ENCODE measurements at places on chromosomes 11 and 22.

DNA sequence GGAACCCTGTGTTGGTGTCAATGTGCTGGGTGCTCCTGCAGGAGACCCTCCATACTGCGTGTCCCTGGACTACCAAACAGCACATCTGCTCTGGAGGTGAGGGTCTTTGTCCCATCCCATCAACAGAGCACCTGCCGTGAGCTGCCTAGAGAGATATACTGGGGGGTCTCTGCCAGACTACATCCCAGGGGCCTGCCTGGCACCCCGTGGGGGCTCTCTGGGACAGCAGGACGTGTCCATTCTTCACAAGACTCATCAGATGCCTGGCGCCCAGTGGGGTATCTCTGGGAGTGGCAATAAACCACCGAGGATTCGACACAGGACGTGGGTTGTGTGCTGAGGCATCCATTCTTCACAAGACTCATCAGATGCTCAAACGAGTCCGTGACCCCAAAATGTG, 42.7 kb downstream of the SHANK2 start:
- DNase-seq = no peak

DNA sequence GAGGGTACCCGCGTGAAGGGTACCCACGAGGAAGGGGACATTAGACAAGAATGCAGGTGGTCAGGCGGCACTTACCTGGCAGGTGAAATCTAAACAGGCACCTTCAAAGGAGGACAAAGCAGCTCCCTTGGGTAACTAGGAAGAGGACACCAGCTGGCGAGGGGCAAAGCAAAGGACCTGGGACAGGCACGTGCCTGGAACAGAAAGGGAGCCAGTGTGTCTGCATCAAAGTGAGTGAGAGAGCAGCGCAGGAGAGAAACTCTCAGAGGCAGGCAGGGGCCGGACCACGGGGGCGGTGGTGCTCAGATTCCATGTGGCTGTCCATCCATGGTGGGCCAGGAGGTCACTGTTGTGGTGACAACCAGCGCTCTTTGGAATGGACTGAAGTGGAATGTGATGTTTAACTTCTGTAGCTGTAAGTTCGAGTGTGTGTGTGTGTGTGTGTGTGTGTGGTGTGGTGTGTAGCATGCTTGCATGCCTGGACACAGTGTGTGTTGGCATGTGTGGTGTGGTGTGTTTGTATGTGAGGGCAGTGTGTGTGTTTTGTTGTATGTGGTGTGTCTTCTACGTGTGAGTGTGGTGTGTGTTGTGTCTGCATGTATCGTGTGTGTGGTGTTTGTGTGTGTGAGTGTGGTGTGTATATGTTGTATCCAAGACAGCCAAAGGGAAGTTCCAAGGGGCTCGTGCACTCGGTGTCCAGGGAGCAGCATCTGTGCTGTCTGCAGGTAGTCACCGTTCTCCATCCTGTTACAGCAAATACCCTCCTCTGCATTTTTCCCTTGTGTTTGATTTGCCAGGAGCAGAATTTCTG, 86.4 kb downstream of the CDKN1C start:
- DNase-seq = no peak

- DNase-seq = peak; percentile 84
These were observed 60.0 kb downstream of the OR10A6 start for GRCh38 chr11:7871056-7871455.

- DNase-seq = no peak
These were observed 21.2 kb downstream of the LIF start for GRCh38 chr22:30225220-30225927.

GRCh38 chr11:17472467-17472866, 4.2 kb downstream of the ABCC8 start:
- no peak for DNase-seq

DNA sequence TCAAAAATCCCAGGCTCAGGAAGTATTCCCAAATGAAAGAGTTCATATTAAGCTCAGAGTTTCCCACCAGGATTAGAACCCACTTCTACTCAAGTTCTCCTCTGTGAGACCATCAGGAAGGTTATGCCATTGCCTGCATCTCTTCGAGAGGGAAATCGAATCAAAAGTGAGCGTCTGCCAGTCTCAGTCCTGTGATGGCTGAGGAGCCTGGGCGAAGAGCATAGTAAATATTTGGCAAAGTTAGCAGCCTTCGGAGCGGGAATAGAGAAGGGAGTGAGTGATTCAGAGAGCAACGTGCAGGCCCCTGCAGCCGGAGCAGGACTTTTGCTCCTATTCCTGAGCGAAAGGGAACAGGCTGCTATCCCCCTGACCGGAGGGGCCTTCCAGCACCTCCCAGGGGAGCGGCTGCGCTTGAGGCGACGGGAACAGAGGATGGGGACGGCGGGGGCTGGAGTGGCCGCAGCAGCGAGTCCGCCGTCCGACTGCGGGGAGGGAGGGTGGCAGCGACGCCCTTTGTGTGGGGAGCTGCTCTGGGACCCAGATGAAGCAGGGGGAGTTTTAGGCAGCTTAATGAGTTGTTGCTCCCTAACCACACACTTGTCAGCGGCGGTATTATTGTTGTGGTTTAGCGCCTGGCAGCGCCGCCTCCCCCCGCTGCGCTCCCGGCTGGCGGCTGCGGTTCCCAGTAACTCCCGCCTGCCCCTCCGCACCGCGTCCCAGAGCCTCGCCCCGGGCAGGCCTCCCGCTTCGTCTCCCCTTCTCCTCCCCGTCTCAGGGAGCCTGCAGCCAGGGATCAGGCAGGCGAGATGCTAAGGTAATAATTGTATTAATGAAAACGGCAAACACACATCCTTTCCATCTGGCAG, 21.7 kb upstream of the NRGN start:
- DNase-seq = peak; percentile 41

DNA sequence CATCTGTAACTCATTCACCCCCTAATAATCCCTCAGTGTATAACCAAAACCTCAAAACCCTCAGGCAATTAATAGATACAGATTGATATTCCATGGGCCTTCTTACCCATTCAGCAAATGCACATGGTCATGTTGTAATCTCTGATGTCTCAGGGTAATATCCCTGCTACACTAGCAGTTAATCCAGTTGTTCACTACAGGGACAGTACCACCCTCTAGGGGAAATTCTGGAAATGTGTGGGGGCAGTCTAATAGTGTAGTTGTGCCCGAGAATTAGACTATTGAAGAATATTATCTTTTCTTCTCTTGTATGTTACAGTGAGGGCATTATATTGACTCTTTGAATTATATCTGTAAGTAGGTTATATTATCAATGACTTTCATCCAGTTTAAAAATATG, 175.4 kb downstream of the CWF19L2 start:
- DNase-seq = no peak

- no peak for DNase-seq
These were observed 54.2 kb upstream of the CSNK2A3 start for GRCh38 chr11:11407065-11407762.

GRCh38 chr22:32494971-32495370, 20.4 kb downstream of the FBXO7 start:
- no peak for DNase-seq

- peak; percentile 56 for DNase-seq
These were observed 106.8 kb downstream of the DCDC1 start for GRCh38 chr11:31262761-31263160.

- no peak for DNase-seq
These were observed 27.4 kb downstream of the LIF start for GRCh38 chr22:30219049-30219654.

- no peak for DNase-seq
These were observed 97.7 kb downstream of the TEAD1 start for GRCh38 chr11:12771875-12772274.

DNA sequence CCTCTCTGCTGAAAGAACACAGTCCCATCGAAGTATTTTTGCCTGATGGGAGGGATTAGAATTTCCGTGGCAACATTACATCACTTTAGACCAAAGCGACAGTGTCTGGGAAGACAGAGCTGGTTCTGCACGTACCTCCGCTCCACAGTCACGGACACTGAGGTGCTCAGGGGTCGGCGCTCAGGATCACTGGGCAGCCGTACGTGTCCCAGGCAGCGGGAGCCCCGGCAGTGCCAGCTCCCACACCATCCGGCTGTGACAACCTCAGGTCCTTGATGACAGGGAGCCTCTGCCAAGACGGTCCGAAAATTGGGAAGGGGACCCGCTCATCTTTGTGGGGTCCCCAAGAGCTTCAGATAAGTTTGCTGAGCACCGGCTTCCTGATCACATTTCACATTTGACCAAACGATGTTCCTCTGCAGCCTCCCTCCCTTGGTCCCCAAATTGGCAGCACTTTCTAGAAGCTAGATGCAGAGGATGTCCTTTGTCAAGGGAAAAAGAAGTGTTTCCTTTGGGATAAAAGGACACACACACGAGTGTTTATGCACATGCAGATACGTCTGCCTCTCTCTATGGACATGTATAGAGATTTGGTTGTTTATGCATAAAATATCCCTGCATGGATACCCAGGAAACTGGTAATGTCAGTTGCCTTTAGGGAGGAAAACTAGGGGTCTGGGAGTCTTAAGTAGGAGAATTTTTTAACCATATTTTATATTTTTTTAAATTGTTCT, 61.6 kb upstream of the LINC01488 start:
- DNase-seq = no peak

DNA sequence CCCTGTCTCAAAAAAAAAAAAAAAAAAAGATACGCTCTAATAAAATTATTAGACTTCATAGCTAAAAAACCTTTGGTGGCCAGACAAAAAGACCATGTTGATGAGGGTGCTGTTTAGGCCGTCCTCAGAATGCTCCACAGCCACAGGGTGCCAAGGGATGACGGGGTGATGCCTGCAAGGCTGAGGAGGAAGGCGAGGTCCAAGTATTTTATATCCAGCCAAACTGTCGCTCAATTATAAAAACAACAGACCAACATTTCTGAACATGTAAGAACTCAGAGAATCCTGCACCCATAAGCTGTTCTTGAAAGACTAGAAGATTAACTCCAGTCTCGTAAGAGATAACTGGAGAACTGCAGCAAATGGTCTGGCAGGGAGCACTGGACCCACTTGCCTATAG, 29.2 kb downstream of the TBX1 start:
- no peak for DNase-seq

GRCh38 chr22:36811094-36811800, 5.6 kb downstream of the PVALB start:
- DNase-seq = no peak

- DNase-seq = peak; percentile 66
These were observed 3.4 kb downstream of the KCNK7 start for GRCh38 chr11:65591939-65592857.

GRCh38 chr11:96109331-96110030, 185.6 kb upstream of the MTMR2 start:
- peak; percentile 92 for DNase-seq

GRCh38 chr11:33697997-33698396, 2.6 kb downstream of the C11orf91 start:
- no peak for DNase-seq

- DNase-seq = peak; percentile 85
These were observed 45.6 kb downstream of the BCR start for GRCh38 chr22:23225724-23226496.

GRCh38 chr11:20066783-20067156, 93.5 kb downstream of the DBX1 start:
- no peak for DNase-seq

GRCh38 chr11:113876798-113877669, 1.7 kb upstream of the USP28 start:
- DNase-seq = no peak

- DNase-seq = no peak
These were observed 815 bp downstream of the TNNT3 start for GRCh38 chr11:1920128-1920908.

GRCh38 chr11:120030411-120030810, 107.5 kb downstream of the TRIM29 start:
- DNase-seq = no peak

GRCh38 chr11:69321877-69322361, 28.0 kb downstream of the MYEOV start:
- peak; percentile 61 for DNase-seq

- no peak for DNase-seq
These were observed 19.4 kb downstream of the SYTL2 start for GRCh38 chr11:85791409-85791990.

GRCh38 chr11:17580271-17580670, 33.2 kb downstream of the OTOG start:
- no peak for DNase-seq

DNA sequence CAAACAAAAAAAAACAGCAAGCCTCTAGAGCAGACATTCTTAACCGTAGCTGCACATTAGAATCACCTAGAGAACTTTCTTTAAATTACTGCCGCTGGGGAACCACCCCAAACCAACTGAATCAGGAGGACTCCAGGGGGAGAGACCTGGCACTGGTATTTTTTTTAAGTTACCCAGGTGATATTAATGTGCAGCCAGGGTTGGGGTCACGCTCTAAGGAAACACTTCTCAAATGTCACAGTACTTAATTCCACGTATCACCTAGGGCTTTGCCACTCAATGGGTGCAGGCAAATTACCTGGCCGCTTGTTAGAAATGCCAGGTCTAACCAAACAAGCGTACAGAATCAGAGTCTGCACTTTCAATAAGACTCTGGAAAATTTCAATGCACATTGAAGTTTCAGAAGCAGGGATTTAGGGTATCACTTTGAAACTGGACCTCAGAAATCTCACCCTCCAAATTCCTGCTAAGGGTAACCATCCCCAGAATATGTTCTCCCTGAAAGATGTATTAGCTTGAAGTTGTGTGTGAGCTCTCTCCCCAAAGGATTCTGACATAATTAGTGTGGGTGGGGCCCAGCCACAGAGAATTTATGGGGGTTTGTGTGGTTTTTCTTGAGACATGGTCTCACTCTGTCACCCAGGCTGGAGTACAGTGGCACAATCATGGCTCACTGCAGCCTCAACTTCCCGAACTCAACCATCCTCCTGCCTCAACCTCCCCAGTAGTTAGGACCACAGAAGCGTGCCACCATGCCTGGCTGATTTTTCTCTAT, 12.7 kb upstream of the ISX start:
- no peak for DNase-seq

- DNase-seq = no peak
These were observed 430.6 kb downstream of the BUD13 start for GRCh38 chr11:116342148-116342547.

DNA sequence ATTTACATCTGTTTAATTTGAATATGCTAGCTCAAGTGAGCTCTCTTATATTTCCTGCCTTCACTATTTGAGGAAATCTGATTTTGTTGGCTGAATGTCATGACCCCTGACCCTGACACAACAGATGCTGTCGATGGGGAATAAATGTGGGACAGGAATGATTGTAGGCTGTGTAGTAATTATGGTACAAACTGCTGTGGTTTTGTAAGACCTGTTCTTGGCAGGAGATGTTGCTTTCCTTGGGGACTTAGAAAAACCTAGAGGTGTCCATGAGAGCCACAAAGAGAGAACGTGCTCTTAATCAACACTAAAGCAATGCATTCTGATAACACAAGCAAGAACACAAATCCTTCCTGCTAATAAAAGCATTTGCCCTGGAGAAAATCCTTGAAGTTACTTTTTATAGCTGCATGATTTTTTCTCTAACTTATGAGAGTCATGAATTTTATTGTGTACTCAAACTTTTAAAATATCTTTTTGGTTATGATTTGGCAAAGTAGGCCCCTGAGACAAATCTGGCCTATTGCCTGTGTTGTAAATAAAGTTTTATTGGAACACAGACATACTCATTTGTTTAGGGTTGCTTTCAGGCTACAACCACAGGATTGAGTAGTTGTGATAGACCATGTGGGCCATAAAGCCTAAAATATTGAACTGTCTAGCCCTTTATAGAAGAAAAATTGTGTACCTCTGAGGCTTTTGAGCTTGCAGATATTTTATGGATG, 90.2 kb downstream of the DDX10 start:
- no peak for DNase-seq

Measured in epithelial cell of esophagus (primary cell).